Activated T-helper 1 cell treated with anti-CD3 and anti-CD28 coated beads, Interleukin-2, amount 50 U/mL, for 16 hours (primary cell): ENCODE measurements at places on chromosomes 3 and 15.

DNA sequence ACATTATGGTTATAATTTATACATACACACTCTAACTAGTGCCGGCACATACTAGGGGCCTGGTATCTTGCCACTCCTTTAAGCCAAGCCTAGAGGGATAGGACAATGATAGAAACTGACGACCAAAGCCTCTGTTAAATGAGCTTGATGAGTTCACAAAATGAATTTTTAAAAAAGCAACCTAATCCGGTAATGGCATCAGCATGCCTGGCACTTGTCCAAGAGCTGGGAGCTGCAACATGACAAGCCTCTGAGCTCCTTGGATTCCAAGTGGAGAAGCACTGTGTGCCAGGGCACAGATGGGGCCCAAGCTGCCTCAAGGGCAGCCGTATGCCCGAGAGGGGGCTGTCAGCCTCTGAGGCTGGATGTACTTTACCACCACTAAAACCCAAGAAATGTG is 9.7 kb downstream of the ETV5 start:
- no peak for DNase-seq

DNA sequence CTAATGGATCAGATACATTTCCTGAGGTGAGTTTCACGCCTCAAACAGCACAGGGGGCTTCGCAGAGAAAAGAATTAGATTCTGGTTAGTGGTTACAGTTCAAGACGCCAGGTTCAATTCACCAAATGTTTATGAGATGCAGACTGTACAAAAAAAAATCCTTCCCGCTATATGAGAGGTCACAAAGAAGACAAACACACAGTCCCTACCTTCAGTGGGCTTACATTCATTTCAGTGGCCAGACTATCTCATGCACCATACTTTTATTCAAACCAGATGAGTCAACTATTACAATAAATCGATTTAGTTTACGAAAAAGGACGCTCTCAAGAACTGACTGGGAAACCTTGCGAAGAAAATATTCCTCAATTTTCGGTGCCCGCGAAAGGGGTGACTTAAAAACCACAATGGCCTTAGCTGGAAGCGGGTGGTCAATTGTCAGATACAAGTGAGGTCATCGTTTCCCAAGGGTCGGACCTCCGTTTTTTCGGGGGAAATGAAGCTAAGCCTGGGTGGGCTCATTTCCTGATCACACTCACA is 695 bp downstream of the METTL6 start:
- DNase-seq, result no peak

GRCh38 chr15:72685925-72686794 is at the start of the genes BBS4 and HIGD2B:
Gene BBS4 (plus strand): TSS chr15:72686207. CDS start chr15:72686228, 21 bp downstream.
Gene HIGD2B (minus strand): TSS chr15:72686182. CDS start chr15:72676374, 9,808 bp downstream.
- peak; percentile 73 for DNase-seq

GRCh38 chr3:18417904-18418572 is 7.1 kb downstream of the SATB1 start:
- DNase-seq, result no peak

DNA sequence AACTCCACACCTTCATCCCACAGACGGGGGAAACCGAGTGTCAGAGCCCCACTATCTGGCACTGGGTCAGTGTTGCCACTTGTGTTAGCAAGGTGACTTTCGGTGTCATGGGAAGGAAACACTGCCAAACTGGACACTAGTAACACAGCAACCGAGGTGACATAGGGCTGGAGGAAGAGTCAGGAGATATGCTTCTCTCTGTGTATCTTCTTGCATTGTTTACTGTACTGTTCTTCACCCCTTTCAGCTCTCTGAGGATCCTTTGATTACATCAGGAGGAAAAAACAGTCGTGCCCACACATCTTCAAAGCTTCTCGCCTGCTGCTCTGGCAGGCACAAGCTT is 109.4 kb upstream of the RAD18 start:
- no peak for DNase-seq

DNA sequence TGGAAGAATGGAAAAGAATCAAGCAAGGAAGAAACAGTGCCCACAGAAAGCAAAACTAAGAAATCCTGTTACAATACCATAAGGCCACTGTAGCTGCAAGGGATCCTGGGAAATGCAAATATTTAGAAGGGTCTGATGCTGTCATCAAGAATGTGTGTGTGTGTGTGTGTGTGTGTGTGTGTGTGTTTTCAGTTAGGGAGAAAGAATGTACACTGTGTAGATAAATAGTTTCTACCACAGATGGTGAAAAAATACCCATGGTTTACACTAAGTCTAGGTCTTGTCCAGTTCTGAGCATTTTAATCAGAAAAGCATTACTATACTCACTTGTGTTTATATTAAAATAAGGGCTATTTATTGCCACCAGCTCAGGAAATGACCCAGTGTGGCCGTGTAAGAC is 355.0 kb downstream of the RBMS3 start:
- DNase-seq, result no peak

- DNase-seq, result no peak
Measured at GRCh38 chr3:161212906-161213305, 8.2 kb upstream of the NMD3 start.

- no peak for DNase-seq
Measured at GRCh38 chr3:194097141-194097882, 38.6 kb upstream of the HES1 start.

DNA sequence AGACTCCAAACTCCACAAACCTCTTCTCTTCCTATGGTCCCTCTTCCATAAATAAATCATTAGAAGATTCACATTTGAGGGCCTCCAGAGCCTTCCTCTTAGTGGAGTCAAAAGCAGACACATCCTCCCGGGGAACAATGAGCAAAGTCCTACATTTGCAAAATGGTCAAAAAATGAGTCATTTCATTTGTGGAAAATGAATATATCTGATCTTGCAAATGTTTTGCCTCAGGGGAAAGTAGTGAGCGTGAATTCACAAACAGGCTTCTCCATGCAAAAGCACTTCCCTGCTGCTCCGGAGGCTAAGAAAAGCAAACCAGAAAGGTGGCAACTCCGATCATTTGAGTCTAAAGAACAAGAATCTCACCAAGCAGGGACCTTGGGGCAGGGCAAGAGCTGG is 86.7 kb upstream of the IQSEC1 start:
- DNase-seq, result no peak

- no peak for DNase-seq
Measured at GRCh38 chr3:113747283-113748046, 630 bp downstream of the ATP6V1A start.

- no peak for DNase-seq
Measured at GRCh38 chr3:111594205-111594604, 941 bp downstream of the ZBED2 start.

- no peak for DNase-seq
Measured at GRCh38 chr3:102712896-102713295, 278.1 kb downstream of the ZPLD1 start.

- DNase-seq, result no peak
Measured at GRCh38 chr15:33852570-33852969, 115.7 kb upstream of the CHRM5 start.

- peak; percentile 35 for DNase-seq
Measured at GRCh38 chr3:114308830-114309229, 15.0 kb downstream of the TIGIT start.

GRCh38 chr3:158217992-158218391 is 108.1 kb downstream of the RSRC1 start:
- DNase-seq, result no peak

DNA sequence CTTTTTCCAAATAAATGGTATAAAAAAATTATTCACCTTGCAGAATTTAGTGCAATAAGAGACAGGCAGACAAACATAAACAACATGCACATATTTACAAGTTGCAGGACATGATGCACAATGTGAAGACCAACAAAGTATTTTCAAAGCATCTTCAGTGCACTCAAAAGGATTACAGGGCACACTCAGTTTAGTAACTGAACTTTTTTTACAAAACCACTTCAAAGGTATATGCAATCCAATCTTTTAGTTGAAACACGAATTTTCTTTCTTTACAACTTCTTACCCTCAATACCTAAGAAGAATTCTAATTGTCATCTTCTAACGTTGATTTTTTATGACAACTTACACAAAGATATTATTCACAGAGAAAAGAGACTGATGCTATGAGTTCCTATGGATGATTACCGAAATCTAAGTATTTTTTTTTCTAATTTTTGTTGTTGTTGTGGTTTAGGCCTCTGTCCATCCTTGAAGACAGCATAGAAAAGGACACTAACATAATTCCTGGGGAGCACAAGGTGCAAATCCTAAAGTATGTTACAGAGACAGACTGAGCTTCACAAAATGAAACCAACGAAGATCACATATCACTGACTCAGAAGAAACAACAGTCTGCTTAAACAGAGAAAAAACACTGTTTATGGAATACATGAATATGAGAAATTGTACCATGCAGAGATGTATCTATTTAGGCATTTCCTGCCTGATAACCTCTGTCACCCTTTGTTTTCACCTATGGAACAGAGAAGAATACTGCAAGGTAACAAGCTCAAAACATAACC is 50.3 kb downstream of the ZMAT3 start:
- no peak for DNase-seq

GRCh38 chr3:55000546-55000945 is 72.7 kb upstream of the LRTM1 start:
- DNase-seq, result no peak

DNA sequence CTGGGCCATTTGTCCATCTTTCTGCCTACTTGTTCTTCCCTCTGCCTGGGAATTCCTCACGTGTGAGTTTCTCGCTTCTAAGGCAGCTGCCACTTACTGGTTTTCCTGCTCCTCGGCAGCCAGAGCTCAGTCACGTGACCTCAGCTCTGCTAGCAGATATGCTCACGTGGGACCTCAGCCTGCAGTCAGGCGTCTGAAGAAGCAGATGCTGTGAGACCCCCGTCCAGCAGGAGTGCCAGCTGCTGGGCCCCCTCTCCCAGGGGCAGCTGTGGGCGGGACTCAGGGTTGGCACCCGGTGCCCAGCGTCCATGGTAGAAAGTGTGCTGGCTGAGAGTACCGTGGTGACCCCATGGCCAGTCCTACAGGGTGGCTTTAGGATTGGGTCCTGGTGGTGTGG is 161.3 kb upstream of the TLE3 start:
- DNase-seq, result peak; percentile 14

DNA sequence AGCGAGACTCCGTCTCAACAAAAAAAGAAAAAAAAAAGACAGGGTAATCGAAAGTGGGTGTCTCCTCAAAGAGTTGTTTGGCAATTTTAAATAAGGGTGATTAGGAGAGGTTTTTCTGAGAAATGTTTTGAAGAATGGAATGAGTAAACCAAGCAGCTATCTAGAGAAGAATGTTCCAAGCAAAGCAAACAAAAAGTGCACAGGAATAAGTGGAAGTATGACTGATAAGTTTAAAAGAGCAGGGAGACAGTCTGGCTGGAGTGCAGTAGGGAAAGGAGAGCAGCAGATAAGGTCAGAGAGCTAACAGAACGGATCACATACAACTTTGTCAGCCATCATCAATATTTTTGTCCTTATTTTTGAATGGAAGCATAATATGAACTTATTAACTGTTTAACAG is 853.5 kb downstream of the TUSC7 start:
- DNase-seq, result no peak

GRCh38 chr15:25509703-25510102 is 70.9 kb upstream of the UBE3A start:
- DNase-seq, result no peak
